Hepatocyte (in vitro differentiated cells): ENCODE measurements at places on chromosomes 6 and 20.

DNA sequence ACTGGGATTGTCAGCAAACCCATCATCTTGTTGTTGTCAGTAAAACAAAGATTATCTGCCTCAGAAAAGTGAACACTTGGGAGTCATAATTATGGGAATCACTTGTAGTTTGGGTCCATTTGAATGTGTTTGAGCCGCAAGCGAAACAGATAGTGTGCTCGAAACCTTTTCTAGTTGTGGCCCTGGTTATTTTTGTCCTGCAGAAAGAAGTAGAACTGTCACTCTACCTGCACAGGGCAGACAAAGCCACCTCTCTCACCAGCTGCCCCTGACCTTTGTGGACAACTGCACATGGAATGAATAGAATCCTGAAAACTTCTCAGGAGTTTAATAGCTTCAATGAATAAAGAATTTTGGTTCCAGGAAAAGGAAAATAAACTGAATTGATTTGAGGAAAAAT, 156.1 kb upstream of the CHD6 start:
- no peak for DNase-seq
- no peak overlapping the region for H3K4me3 ChIP-seq
- H3K36me3 ChIP-seq, result no peaks in the 10 kb centered on the region
- peaks cover 6% of the 10 kb centered on the region for H3K27me3 ChIP-seq

DNA sequence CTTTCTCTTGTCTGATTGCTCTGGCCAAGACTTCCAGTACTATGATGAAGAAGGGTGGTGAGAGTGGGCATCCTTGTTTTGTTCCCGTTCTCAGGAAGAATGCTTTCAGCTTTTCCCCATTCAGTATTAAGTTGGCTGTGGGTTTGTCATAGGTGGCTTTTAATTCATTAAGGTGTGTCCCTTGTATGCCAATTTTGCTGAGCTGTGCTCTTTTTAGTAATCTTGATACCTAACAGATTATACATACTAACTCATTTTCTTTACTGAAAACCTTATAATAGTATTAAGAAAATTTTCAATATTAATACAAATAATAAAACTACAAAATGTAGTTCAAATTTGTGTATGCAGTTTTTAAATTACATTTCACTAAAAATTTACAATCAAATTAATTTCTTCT, 379.6 kb upstream of the PLCB4 start:
- H3K27ac ChIP-seq, result no peak overlapping the region
- no peaks in the 10 kb centered on the region for H3K27me3 ChIP-seq
- no peak overlapping the region for H3K4me3 ChIP-seq
- no peaks in the 10 kb centered on the region for H3K4me1 ChIP-seq

DNA sequence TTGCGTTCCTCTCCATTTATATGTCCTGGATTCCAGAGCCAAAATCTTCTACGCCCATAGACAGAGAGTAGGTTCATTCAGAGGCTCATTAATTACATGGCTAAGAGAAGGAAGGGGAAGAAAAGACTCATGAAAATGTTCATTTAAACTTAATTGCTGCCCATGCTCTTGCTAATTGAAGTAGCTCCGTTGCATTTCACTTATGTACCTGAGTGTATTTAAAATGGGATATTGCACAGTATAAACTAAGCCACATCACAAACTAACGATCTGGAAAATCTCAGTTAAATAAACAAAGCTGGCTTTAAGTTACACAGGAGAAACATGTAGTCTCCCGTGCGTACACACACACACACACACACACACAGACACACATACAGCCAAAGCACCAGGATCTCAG, 269.2 kb downstream of the CDC5L start:
- H3K4me1 ChIP-seq, result peaks cover 9% of the 10 kb centered on the region
- peaks cover 2% of the 10 kb centered on the region for H3K27me3 ChIP-seq
- no peak overlapping the region for H3K4me3 ChIP-seq

- no peak overlapping the region for H3K27ac ChIP-seq
- no peaks in the 10 kb centered on the region for H3K27me3 ChIP-seq
- DNase-seq, result no peak
- H3K36me3 ChIP-seq, result no peaks in the 10 kb centered on the region
- no peak overlapping the region for H3K4me3 ChIP-seq
Measured at GRCh38 chr6:135583256-135583761, 85.8 kb upstream of the AHI1 start.
